ENCODE measurements at places on chromosomes 1 and 21. TPM values are rescaled to one million over a fixed set of nuclear protein-coding genes. Genes with fewer than 3 reads are reported as not detected.

NT5C1A gene
- polyA plus RNA-seq: not detected

SLC22A15 gene
- 1.7 TPM for polyA plus RNA-seq

TRIM45 gene
- 4.6 TPM for polyA plus RNA-seq

ADGRL2 gene
- 162 TPM for polyA plus RNA-seq

FALEC gene
- polyA plus RNA-seq: not detected

ILDR2 gene
- polyA plus RNA-seq: 6.8 TPM

RGSL1 gene
- polyA plus RNA-seq: not detected

EDN2 gene
- polyA plus RNA-seq: not detected

NSL1 gene
- 34.0 TPM for polyA plus RNA-seq

OR2M3 gene
- not detected for polyA plus RNA-seq

KRTAP10-11 gene
- polyA plus RNA-seq: not detected

RXFP4 gene
- not detected for polyA plus RNA-seq

ETV3L gene
- polyA plus RNA-seq: not detected

FCGR3B gene
- not detected for polyA plus RNA-seq

TMEM269 gene
- 1.1 TPM for polyA plus RNA-seq

KRTAP19-3 gene
- not detected for polyA plus RNA-seq

DLGAP3 gene
- polyA plus RNA-seq: 2.9 TPM

OBSCN gene
- 7.2 TPM for polyA plus RNA-seq

NCF2 gene
- not detected for polyA plus RNA-seq

MCOLN2 gene
- polyA plus RNA-seq: not detected

CA6 gene
- polyA plus RNA-seq: not detected

SPATA45 gene
- polyA plus RNA-seq: not detected

LPAR3 gene
- 0.54 TPM for polyA plus RNA-seq

KDF1 gene
- not detected for polyA plus RNA-seq

PRRX1 gene
- 0.10 TPM for polyA plus RNA-seq

TRIM67 gene
- 8.0 TPM for polyA plus RNA-seq

TFF2 gene
- polyA plus RNA-seq: not detected

RIPPLY3 gene
- polyA plus RNA-seq: 0.24 TPM

CCDC27 gene
- not detected for polyA plus RNA-seq

PLA2G2C gene
- polyA plus RNA-seq: not detected

OLIG2 gene
- polyA plus RNA-seq: 0.84 TPM

CCDC17 gene
- 1.1 TPM for polyA plus RNA-seq

PGLYRP4 gene
- polyA plus RNA-seq: not detected

AIDA gene
- 13.9 TPM for polyA plus RNA-seq

C1orf216 gene
- polyA plus RNA-seq: 7.5 TPM

FCGR2B gene
- polyA plus RNA-seq: not detected

DNASE2B gene
- 27.9 TPM for polyA plus RNA-seq

GIPC2 gene
- polyA plus RNA-seq: 0.72 TPM

KCNH1 gene
- polyA plus RNA-seq: 2.3 TPM

NTMT2 gene
- polyA plus RNA-seq: 0.27 TPM

SOX13 gene
- 1.7 TPM for polyA plus RNA-seq

SPRR3 gene
- polyA plus RNA-seq: not detected

HNRNPR gene
- 345 TPM for polyA plus RNA-seq

CDC20 gene
- 5.7 TPM for polyA plus RNA-seq

CFAP126 gene
- not detected for polyA plus RNA-seq

EPHA8 gene
- polyA plus RNA-seq: 4.7 TPM

RPTN gene
- polyA plus RNA-seq: not detected

ARMH1 gene
- 88.3 TPM for polyA plus RNA-seq

MSH4 gene
- 0.43 TPM for polyA plus RNA-seq

TMPRSS3 gene
- polyA plus RNA-seq: not detected

TSSK3 gene
- polyA plus RNA-seq: not detected

NEK7 gene
- 2.6 TPM for polyA plus RNA-seq

ACTL8 gene
- polyA plus RNA-seq: not detected

NDC1 gene
- polyA plus RNA-seq: 18.0 TPM

SPRR2G gene
- not detected for polyA plus RNA-seq

QSOX1 gene
- 49.8 TPM for polyA plus RNA-seq

Data from neural cell (in vitro differentiated cells).